Cortex of kidney (tissue), 1 donor: ENCODE measurements at places on chromosomes 12 and 14.

- DNase-seq, result no peak
Measured at GRCh38 chr12:63995512-63995911, 151.0 kb downstream of the SRGAP1 start.

DNA sequence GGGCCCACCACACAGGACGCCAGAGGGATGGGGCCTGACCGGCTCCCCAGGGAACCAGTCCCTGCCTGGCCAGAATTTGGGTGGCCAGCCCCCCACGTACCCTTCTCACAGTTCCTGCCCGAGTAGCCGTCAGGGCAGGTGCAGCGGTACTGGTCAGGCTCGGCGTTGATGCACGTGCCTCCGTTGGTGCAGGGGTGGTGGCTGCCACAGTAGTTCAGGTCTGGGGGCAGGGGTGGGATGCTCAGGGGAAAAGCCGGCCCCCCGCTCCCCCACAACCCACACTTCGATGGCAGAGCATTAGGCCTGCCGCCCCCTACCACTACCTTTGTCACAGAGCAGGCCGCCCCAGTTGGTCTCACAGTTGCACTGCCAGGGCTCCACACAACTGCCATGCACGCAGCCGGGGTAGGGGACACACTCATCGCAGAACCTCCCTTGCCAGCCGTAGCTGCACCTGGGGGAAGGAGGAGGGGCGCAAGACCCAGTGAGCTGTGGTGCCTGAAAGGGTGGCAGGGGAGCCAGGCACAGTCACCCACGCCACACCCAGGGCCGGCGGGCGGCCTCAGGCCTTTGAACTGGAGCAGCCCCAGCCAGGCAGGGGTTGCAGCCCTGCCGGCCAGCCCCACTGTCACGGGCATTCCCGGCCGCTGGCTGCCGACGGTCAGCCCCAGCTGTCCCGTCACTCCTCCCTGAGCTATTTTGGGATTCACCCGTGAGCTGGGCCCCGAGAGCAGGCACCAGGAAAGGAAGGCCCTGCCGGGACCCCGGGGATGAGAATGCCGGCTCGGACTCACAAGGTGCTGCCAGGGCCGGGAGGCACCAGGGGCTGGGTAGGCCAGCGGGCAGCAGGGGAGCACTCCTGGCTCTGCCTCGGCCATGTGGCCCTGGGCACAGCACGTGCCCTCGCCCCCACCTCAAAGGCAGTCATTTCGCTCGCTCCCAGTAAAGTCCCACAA, 16.5 kb downstream of the JAG2 start:
- no peak for DNase-seq

GRCh38 chr14:93784878-93785277, 3.4 kb downstream of the PRIMA1 start:
- no peak for DNase-seq

DNA sequence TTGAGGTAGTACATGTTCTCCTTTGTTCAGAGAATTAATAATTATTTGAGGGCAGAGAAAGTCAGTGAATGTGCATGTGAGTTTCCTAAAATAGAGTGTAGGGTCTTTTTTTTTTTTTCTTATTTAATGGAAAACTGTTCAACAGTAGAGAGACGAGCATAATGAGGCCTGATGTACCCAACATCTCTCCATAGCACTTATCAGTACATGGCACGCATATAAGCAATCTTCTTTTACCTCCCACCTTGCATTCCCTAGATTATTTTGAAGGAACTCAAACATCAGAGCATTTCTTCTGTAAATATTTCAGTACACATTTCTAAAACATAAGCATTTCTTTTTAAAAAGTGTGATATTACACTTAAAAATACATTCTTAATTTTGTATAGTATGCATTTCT, 87.8 kb downstream of the KTN1 start:
- no peak for DNase-seq

DNA sequence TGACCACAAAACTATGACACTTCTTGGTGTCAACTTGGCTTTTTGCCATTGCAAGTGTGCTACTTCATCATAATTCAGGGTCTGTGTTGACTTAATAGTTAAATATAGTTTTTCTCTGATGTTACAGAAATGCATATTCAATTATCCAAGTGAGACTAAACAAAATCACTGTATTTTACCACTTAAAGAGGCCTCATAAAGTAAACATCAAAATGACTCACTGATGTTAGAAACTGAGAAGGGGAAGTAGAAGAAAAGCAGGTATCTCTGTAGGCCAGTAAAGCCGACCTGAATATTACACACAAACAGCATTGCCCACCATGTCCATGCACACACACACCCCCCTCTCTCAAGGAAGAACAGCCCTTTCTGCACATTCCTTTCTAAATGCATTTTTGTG, 55.4 kb downstream of the RPAP3 start:
- DNase-seq, result no peak

- DNase-seq, result no peak
Measured at GRCh38 chr14:101253948-101254347, 307.3 kb upstream of the DIO3 start.

DNA sequence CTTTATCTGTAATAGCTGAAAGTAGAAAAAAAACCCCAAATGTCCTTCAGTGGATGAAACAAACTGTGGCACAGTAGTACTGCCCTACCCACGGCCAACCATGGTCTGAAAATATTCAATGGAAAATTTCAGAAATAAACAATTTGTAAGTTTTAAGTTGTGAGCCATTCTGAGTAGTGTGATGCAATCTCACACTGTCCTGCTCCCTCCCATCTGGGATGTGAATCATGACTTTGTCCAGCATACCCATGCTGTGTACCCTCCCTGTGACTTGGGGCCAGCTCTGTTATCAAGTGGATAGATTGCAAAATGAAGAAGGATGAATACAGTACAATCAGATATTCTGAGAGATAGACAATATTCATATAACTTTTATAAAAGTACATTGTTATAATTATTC, 106.2 kb downstream of the SMOC1 start:
- no peak for DNase-seq

DNA sequence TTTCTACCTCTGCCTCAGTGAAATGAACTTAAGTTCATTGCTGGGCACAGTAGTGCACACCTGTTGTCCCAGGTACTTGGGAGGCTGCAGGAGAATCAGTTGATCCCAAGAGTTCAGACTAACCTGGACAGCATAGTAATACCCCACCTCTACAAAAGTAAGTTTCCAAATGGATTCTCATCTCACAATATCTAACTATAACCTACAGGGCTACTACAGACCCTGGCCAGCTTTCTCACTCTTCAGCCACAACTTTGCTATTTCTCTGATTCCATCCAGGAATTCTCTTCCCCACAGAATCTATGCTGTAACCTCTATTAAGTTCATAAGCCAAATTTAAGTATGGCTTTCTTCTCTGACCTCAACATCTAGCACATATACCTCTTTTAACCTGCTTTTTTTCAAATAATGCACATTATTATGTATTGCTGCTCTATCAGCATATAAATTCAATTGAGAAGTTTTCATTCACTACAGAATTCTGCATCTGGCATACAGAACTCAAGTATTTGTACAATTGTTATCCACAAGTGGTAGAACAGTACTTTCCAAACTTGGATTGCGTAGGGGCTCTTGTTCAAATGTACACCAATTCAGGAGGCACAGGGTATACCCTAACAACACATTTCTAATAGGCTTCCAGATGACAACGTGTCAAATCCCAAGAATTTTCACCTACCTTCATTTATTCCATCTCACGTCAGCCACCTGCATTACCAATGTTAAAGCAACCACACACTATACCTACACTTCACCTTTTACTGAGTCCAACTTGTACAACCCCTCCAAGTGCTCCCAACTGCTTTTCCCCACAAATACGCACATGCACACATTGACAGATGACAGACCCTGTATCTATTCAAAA, 3.8 kb downstream of the RPS29 start:
- DNase-seq, result no peak

GRCh38 chr12:92155733-92156132, 10.1 kb upstream of the BTG1 start:
- no peak for DNase-seq

GRCh38 chr14:77040741-77041653, 12.5 kb upstream of the IRF2BPL start:
- no peak for DNase-seq

DNA sequence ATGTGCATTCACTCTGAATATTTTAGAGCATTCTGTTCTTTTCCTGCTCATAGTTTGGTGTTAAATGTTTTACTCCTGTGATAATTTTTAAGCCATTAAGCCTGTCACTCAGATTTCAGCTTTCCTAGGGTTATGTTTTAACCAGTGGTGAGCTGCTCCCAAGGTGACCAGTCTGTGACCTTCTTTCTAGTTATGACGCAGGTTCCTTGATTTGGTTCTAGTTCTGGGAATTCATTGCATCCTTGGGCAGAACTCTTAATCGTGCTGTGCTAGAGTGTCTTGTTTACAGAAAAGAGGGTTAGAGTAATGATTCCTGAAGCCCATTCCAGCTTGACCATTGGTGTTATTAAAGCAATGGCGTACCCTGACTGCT, 2.2 kb downstream of the GABARAPL1 start:
- DNase-seq, result no peak

DNA sequence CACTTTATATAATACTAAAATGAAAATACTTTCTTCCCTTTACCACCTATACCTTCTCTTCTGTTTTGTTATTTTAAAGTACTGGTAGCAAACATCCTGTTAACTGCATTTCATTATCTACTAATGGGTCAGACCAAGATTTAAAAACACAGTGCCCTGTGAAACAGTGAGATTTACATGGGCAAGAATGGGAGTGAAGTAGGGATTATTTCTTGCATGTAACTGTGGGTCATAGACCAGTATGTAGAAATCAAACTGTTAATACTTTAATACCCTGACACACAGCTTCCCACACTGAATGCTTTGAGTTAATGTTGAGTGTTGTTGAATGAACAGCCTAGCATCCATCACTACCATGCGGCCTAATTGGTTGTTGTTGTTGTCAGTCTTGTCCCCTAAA, 61.6 kb downstream of the PLEKHA5 start:
- DNase-seq, result no peak

DNA sequence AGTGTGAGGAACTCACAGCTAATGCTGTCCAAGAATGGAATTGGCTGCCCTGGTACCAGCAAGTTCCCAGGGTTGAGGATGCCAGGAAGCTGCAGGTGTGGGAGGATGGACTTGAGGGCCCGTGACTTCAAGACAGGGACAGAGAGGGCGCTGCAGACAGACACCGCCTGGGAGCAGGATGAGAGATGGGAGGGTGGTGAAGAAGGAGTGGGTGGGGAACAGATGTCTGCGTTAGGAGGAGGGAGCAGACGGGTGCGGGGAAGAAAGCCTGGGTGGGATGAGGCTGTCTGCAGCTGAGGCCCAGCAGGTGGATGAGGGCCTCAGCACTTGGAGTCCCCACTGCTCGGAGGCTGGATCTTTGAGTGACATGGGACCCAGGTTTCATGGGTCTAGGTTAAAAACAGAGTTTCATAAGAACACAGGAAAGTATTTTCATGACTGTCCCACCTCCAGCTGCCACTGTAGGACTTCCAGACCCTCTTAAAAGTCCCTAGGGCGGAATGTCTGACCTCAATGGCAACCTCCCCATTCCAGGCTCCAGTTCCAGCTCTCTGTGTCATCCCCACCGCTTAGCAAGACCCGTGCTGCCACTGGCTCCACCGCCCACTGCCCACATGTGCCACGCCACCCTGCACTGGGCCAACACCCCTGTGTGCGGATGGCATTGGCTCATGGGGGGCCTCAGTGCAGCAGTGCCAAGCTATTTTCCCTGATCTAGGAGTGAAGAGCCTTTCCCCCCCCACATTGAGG, 70.3 kb upstream of the SCN8A start:
- DNase-seq, result no peak

GRCh38 chr14:87000081-87000480, 992.9 kb downstream of the GALC start:
- no peak for DNase-seq

DNA sequence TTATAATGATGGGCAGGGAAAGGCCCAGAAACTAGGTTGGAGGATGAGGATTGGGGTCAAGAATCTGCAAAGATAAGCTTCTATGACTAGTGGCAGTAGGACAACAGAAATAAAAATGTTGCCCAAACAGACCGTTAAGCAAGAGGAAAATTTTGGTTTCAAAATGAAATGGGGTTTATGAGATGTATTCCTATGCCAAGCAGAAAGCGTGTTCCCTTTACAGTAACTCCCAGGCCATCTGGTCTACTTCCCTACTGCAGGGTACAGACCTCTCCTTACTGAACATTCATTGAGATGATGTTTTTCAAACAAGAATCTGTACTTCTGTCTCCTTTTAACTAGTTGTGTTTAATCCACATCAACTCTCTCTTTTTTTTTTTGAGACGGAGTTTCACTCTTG, 20.4 kb upstream of the TMEM229B start:
- DNase-seq, result no peak

- DNase-seq, result no peak
Measured at GRCh38 chr14:101501858-101502615, 59.3 kb upstream of the DIO3 start.

GRCh38 chr14:36279306-36280190, 40.9 kb downstream of the MBIP start:
- no peak for DNase-seq

- DNase-seq, result no peak
Measured at GRCh38 chr12:126719912-126720705, 1546.9 kb upstream of the TMEM132C start.

DNA sequence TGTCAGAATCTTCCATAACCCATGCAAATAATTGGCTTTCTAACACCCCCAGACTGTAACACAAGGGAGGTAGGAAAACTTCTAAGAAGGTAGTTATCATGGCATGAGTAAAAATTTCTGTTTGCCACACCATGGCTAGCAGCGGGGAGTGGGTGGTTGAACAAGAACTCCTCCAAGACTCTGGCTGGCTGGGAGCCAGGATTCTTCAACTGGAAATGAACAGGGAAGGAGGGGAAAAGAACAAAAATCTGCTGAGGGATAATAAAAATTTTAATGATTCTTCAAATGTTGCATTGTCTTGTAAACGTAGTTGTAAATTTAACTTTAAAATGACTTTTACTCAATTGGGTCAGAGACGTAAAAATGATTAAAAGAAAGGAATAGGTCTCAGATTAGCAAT, 78.9 kb downstream of the AKAP6 start:
- DNase-seq, result no peak

- DNase-seq, result no peak
Measured at GRCh38 chr14:39554576-39554975, 122.3 kb upstream of the FBXO33 start.

- no peak for DNase-seq
Measured at GRCh38 chr12:5022025-5022424, 21.7 kb upstream of the KCNA5 start.
